Pancreas (tissue), 10 donors: ENCODE measurements at places on chromosomes 13 and 19. TPM values are rescaled to one million over a fixed set of nuclear protein-coding genes. Genes with fewer than 3 reads are reported as not detected.

DNA sequence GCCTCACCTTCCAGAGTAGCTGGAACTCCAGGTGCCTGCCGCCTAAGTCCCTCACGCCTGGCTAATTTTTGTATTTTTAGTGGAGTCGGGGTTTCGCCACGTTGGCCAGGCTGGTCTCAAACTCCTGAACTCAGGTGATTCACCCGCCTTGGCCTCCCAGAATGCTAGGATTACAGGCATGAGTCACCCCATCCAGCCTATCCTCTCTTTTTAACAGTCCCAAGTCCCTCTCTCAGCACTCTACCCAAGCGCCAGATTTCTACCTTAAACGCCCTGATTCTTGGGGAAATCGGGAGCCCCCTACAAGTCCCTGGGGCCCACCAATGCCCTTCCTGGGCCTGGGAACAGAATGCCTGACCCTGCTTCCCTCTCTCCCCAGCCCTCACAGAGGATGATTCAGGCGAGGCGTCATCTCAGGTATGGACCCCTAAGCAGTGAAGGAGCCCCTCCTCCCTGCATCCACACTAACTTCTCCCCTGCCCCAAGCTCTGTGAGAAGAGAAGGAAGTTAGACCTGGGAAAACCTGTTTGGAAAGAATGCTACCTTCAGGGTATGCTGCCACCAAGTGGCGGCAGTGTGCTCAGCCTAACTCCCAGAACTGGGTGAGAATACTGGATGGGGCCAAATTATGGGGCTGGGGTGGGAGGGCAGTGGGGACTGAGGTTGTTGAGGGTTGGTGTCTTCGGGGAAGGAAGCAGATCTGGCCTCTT is 20.8 kb upstream of the EBI3 start:
- DNase-seq = no peak

The ZNF599 gene
- 2.3 TPM for total RNA-seq

The TNFSF13B gene
- 1.7 TPM for total RNA-seq

DNA sequence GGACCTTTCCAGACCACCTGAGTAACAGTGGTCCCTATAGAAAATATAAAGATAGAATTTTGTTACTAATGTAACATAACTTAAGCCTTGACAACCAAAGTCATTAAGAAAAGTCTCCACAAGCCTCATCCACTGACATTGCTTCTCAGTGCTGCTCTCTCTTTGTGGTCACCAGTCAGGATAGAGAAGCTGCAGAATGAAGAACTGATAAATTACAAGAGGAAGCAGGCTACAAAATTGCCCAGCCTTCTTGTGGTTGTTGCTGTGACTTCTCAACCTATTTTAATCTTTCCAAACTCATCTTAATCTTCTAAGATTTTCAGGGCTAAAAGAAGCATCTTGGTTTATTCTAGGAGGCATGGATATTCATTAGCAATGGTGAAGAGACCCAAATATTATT is 343.8 kb downstream of the MZT1 start:
- no peak for DNase-seq

The SAFB2 gene
- total RNA-seq = 39.9 TPM

DNA sequence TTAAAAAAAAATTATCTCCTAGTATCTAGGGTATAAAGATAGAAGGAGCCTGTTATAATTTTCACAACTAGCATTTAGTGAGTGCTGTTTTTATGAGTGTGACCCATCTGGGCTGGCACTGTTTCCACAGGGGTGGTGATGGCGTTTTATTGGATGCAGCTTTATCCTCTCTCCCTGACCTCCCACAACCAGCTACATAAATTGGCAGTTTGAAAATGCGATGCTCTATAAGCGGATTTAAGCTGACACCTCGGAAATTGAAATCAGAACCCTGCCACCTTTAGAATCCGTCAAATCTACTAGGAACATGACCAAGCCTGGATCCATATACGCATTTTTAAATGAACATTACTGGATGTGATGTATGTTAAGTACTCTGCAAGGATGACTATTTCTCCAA is 44.9 kb downstream of the MYO16 start:
- DNase-seq = no peak

GRCh38 chr13:98488736-98489135 is 88.2 kb downstream of the STK24 start:
- no peak for DNase-seq

The CCDC194 gene
- 0.56 TPM for total RNA-seq

DNA sequence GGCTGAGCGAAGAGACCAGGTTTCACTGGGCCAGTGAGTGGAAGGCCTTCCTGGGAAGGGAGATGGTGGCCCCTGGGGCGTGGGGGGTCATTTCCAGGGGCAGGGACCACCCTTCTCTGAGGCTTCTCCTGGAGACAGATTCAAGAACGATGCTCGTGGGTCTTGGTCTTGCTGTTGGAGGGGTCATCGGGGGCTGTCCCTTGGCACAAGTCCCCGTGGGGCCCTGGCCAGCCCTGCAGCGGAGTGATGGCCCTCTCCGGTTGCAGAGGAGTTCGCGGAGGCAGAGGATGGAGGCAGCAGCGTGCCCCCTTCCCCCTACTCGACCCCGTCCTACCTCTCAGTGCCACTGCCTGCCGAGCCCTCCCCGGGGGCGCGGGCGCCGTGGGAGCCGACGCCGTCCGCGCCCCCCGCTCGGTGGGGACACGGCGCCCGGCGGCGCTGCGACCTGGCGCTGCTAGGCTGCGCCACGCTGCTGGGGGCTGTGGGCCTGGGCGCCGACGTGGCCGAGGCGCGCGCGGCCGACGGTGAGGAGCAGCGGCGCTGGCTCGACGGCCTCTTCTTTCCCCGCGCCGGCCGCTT is 4.8 kb downstream of the TTC9B start:
- DNase-seq = no peak

DNA sequence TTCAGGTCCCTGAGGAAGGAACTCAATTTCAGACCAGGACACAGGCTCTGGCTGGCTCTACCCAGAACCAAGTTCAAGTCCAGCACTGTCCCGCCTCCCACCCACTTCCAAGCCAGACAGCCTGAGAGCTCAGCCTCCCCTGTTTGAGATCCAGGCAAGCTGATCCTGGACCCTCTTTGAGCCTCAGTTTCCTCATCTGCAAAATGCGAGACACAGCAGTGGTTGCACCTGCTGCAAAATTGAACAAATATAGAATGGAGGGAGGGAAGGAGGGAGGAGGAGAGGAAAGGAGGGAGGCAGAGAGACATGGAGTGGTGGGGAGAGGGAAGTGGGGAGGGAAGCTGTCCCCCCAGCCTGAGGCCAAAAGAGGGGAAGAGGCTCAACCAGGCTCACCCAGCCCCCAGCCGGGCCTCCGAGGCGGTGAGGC is 751 bp downstream of the TMEM221 start:
- DNase-seq = no peak
